ENCODE measurements at places on chromosomes 2 and 18. TPM values are rescaled to one million over a fixed set of nuclear protein-coding genes. Genes with fewer than 3 reads are reported as not detected.

The GBX2 gene
- not detected for total RNA-seq

The KCNIP3 gene
- 6.9 TPM for total RNA-seq

The EPB41L3 gene
- total RNA-seq: 72.7 TPM

The GAL3ST2 gene
- total RNA-seq: 0.16 TPM

The EMILIN2 gene
- 2.0 TPM for total RNA-seq

- no peak for DNase-seq
Measured at GRCh38 chr2:132253496-132254305, 91.9 kb upstream of the ANKRD30BL start.

- peak; percentile 77 for DNase-seq
Measured at GRCh38 chr2:170770606-170771420, 635 bp downstream of the ERICH2 start.

- no peak for DNase-seq
Measured at GRCh38 chr2:169796441-169796840, 2.2 kb upstream of the SSB start.

DNA sequence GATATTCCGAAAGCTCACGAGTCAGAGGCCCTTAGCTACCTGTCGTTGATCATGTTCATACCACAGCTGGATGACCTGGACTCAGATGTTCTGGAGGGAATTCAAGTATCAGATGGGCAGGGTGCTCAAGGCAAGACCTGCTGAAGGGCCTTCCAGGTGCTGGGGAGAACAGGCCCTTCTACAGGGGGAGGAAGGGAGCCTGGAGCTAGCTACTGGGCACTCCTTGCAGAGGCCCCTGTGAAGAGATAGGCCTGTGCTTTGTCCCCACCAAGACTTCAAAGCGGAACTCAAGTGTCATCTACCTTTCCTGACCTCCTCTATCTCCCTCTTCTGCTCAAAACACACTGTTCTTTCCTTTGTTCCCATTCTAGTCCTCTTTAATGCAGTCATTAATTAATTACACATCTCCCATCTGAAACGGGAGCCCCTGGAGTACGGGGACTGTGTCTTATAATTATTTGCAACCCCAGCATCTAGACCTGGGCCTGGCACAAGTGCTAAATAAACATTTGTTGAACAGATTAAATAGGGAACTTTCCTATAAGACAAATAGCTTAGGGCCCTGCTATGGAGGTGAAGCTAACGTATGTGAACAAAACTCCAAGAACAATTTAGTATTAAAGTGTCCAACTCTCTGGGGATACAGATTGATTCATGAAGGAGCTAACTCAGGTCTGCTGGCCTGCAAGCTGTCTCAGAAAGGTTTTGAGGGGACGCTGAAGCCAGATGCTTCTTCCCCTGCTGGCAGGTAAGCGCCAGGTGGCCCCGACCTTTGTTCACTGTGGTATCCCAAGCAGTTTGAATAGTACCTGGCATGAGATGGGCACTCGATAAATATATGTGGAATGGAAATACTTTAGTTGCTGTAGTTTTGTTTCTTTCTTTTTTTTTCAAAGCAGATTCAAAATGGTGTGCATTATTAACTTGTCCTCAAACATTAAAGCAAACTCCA lies 22.0 kb downstream of the RHOB start:
- no peak for DNase-seq

- DNase-seq: no peak
Measured at GRCh38 chr2:28269019-28269784, 123.5 kb upstream of the FOSL2 start.

- DNase-seq: no peak
Measured at GRCh38 chr2:69163109-69163508, 150.1 kb downstream of the ANTXR1 start.

- DNase-seq: peak; percentile 4
Measured at GRCh38 chr18:12652861-12653401, 5.0 kb downstream of the SPIRE1 start.

All from occipital lobe (tissue), 3 donors.